IMR-90 (cell line): ENCODE measurements at places on chromosomes 12 and 14. TPM values are rescaled to one million over a fixed set of nuclear protein-coding genes. Genes with fewer than 3 reads are reported as not detected.

MAP3K9 gene
- 0.18 and 0.28 TPM in 2 replicates for total RNA-seq

A2M gene
- total RNA-seq = 0.56 and 1.1 TPM in 2 replicates

OTOGL gene
- 0.18 and 0.28 TPM in 2 replicates for total RNA-seq

KCNA5 gene
- not detected in 2 replicates for total RNA-seq

FAM222A gene
- total RNA-seq = under 0.01 TPM in 2 replicates

ACACB gene
- total RNA-seq = 1.1 and 2.0 TPM in 2 replicates

SIRT4 gene
- total RNA-seq = 0.83 and 2.0 TPM in 2 replicates

RND1 gene
- total RNA-seq = under 0.01 TPM in 1 of 2 replicates, not detected in the other

LMNTD1 gene
- 4.3 and 4.7 TPM in 2 replicates for total RNA-seq

SMIM41 gene
- not detected in 2 replicates for total RNA-seq

GRCh38 chr14:70919774-70920173 is 12.5 kb downstream of the PCNX1 start:
- peak; percentile 37 for DNase-seq

DNA sequence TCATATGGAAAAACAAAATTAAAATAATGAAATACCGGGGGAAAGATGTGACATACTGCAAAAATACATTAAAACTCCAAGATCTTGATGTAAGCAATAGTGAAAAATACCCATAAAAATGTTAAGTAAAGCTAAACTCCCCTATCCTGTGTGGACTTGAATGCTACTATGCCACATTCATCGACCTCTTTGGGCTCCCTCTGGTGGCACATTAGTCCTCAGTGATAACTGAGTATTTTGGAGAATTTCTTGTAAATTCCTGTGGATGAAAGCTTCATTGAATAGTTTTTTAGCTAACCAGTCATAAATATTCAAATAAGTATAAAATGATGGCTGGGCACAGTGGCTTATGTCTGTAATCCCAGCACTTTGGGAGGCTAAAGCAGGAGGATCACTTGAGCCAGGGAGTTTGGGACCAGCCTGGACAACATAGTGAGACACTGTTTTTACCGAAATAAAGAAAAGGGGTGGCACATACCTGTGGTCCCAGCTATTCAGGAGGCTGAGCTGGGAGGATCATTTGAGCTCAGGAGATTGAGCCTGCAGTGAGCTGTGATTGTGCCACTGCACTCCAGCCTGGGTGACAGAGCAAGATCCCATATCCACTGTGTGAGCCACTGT is 42.4 kb upstream of the SGPP1 start:
- peak; percentile 62 for DNase-seq

DNA sequence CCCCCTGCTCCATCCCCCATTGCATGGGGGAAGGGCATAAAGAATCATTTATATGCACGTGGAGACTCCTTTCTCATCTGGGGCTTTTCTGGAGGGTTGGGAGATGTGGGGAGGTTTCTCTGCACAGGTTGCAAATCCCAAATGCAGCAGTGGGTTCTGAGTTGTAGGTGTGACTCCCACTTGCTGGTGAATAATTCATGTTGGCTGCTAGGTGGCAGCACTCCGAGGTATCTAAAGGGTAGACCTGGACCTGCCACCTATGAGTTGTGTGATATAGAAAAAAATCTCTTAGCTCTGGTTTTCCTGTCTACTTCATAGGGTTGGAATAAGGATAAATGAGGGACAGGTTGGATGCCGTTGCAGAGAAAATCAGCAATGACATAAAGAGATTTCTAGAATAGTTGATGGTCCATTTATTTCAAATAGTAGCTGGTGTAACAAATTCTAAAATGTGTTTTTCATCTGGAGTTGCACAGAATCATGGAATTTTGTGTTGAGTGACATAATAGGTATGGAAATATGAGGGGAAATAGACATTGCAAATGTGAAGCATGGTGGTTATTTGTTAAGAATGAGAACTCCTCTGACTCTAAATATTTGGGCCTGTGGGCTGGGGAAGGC is 4.6 kb downstream of the MARCHF9 start:
- DNase-seq = no peak

- DNase-seq = no peak
These were observed 50.9 kb downstream of the FBXO33 start for GRCh38 chr14:39381366-39381765.

DNA sequence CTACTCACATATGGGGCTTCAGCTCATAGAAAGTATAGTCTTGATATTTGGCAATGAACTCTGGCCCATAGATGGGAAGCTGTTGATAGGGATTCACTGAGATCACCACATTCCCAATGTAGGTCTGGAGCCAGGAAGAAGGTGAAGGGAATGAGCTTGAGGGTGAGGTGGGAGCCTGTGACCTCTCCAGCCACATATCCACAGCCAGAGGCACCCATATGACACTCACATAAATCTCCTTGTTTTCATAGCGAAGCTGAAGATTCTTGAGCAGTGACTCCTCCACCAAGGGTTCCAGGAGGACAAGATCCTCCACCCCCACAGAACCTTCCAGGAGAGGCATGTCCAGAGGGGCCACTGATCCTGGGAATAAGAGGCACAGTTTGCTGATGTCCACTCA is 1.9 kb downstream of the MYO1A start:
- peak; percentile 43 for DNase-seq

- peak; percentile 44 for DNase-seq
These were observed 305.6 kb downstream of the RPAP3 start for GRCh38 chr12:47400266-47400665.

- DNase-seq = peak; percentile 11
These were observed 188.7 kb downstream of the TTC8 start for GRCh38 chr14:89013098-89013504.

GRCh38 chr14:74533576-74533975 is 40.0 kb downstream of the ISCA2 start:
- no peak for DNase-seq

DNA sequence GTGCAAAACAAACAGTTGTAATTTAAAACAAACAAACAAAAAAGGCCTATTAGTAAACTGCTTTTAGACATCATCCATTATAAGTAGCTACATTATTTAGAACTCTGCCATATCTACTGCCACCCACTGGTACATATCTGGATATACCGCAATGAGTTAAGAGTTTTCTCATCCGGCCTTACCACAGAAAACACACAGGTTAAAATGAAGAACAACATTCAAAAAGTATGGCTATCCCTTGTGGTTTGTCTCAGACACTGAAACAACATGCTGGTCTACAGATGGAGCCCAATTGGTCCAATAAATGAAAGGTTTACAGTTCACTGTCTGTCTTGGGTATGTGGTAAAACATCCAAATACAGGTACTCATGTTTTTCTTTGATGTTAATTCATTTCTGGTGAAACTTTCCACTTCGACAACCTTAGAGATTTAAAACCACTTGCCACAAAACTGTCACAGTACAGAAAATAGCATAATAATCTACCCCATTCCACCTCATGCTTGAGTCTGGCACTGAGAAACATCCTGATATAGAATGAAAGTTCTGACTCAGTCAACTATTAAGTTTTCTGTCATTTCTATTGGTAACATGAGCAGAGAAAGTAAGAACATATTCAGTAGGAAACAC is 354.3 kb downstream of the CEP128 start:
- peak; percentile 48 for DNase-seq

GRCh38 chr14:90505531-90505930 is 108.7 kb downstream of the CALM1 start:
- DNase-seq = no peak

DNA sequence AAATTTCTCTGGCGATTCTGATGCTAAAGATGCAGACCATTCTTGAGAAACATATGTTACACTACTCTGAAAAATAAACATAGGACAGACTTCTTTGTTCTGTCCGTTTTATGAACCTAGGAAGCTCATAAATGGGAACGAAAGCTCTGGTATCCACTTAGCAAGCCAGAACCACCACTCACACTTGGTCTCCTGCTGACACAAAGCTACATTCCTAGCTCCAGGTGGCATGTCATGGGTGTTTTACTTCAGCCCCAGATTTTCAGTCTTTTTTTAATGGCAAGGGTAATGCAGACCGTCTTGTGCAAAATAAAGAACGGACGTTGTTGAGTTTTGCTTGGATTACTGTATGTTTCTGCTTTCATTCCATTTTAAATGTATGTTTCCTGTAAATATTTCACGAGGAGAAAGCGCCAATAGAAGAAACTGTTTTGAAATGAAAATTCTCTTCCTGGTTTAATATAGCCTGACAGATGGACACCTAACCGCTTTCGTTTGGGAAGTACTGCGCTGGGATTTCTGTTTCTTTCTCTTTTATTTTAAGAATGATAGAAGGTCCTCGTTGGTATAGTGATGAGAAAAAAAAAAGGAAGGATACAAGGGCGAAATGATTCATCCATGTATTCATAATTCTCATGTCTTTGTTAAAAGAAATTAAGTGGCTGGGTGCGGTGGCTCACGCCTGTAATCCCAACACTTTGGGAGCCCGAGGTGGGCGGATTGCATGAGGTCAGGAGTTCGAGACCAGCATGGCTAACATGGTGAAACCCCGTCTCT is 871 bp upstream of the COQ5 start:
- DNase-seq = peak; percentile 33

GRCh38 chr12:47247418-47247817 is 167.7 kb upstream of the AMIGO2 start:
- no peak for DNase-seq

DNA sequence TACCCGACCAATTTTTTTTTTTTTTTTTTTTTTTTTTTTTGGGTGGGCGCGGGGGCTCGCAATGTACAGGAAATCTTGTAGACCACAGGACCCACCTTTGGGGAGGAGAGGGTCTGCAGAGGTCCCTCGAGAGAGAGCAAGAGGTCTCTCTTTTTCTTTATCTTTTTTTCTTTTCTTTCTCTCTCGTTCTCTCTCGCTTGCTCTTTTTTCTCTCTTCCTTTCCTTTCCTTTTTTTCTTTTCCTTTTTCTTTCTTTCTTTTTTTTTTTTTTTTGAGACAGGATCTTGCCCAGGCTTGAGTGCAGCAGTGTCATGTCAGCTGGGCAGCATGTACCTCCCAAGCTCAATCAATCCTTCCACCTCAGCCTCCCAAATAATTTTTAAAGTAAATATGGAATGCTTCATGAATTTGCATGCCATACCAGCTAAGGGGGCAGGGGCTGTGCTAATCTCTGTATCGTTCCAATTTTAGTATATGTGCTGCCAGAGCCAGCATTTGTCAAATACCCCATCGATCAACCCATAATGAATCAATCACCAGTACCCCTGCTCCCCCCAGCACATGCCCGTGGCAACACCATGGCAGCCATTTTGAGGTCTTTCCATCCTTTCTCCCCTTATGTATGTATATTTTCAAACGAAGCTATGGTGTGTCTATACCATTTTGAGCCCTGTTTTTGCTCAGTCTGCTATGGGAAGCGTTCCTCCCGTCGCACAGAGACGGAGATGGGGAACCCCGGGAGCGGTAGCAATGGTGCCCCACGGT is 9.3 kb downstream of the PAPLN start:
- DNase-seq = no peak

GRCh38 chr12:4273652-4274395 is at the start of gene CCND2:
CCND2 (plus strand) TSS chr12:4273762; CDS start chr12:4274041, 279 bp downstream.
- DNase-seq = peak; percentile 54

- DNase-seq = no peak
These were observed 226.5 kb upstream of the PELI2 start for GRCh38 chr14:55891692-55892091.

DNA sequence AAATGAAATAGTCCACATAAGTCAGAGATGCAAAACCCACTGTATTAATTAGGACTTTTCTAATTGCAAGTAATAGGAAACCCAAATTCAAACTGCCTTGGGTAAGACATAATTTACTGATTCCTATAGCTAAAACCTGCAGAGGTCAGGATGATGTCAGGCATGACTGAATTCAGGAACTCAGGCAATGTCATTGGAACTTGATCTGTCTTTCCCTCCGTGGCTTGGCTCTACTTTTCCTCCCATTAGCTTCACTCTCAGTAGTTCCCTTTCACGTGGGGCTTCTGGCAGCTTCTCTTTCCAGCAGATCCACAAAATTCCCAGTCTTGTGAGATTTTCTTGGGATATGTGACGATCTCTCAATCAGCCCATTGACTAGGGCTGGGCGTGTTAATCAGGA is 2.4 kb upstream of the JDP2 start:
- peak; percentile 17 for DNase-seq

- DNase-seq = no peak
These were observed 155.7 kb downstream of the KIF26A start for GRCh38 chr14:104293851-104294627.

- DNase-seq = peak; percentile 75
These were observed 76.3 kb downstream of the CACNA1C start for GRCh38 chr12:2129076-2129475.
